ENCODE measurements at places on chromosomes 7 and 10.

GRCh38 chr10:87860816-87861403, 2.4 kb downstream of the KLLN start:
- DNase-seq = no peak

GRCh38 chr10:34444223-34445183, 370.6 kb downstream of the PARD3 start:
- DNase-seq = no peak

GRCh38 chr7:159007996-159008389, 136.7 kb downstream of the VIPR2 start:
- no peak for DNase-seq

DNA sequence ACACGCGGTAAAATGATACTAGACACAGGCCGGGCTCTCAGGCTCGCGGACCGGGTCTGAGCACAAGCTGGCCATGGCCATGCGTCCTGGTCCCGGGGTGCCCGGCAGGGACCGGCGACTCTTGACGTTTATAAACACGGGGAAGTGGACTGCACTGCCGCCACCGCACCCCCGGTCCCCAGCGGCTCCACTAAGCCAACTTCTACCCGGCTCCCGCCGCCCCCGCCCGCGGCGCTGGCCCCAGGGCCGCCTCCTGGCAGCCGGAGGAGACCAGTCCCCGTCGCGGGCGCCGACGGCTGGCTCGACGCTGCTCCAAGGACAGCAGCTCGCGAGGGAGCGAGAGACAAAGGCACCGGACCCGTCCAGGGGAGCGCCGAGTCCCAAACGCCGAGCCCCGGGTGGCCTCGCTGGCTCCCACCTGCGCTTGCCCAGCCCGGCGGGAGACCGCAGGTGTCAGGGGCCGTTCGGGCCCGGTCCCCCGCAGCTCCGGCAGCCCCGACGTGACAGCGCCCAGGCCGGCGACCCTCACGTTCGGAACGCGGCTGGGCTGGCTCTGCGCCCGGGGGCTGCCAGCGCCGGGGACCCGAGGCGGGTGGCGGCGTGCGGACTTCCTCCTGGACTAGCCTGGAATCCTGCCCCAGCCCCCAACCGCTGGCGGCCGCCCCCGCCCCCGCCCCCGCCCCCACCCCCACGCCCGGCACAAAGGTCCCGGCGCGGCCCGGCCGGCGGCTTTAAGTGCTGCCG, 517 bp downstream of the ITGB1 start:
- peak; percentile 30 for DNase-seq

DNA sequence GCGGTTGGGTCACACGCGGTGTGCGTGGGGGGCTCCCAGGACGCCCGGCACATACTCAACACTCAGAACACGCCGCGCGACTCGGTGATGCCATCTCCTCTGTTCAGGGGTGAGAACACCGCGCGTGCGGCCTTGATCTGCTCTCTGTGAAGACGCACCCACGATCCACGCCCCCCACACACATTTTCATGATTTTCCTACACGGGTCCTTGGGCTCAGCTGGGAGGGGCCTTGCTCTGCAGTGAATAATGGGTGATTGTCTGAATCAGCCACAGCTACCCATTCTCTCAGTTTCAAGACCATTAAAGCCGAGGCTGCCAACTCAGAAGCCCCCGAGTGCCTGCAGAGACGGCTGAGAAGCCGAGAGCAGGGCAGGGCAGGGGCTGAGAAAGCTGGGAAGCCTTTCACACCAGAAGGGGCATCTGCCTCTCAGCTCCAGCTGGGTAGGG, 54.3 kb upstream of the PDGFA start:
- no peak for DNase-seq

GRCh38 chr10:18777258-18777657, 118.0 kb downstream of the ARL5B start:
- DNase-seq = no peak

GRCh38 chr10:2401459-2401858, 664.1 kb upstream of the ADARB2 start:
- no peak for DNase-seq

GRCh38 chr7:42192851-42193461, 44.1 kb downstream of the GLI3 start:
- DNase-seq = peak; percentile 41

- no peak for DNase-seq
These were observed 96.1 kb downstream of the JMJD1C start for GRCh38 chr10:63369711-63370110.

DNA sequence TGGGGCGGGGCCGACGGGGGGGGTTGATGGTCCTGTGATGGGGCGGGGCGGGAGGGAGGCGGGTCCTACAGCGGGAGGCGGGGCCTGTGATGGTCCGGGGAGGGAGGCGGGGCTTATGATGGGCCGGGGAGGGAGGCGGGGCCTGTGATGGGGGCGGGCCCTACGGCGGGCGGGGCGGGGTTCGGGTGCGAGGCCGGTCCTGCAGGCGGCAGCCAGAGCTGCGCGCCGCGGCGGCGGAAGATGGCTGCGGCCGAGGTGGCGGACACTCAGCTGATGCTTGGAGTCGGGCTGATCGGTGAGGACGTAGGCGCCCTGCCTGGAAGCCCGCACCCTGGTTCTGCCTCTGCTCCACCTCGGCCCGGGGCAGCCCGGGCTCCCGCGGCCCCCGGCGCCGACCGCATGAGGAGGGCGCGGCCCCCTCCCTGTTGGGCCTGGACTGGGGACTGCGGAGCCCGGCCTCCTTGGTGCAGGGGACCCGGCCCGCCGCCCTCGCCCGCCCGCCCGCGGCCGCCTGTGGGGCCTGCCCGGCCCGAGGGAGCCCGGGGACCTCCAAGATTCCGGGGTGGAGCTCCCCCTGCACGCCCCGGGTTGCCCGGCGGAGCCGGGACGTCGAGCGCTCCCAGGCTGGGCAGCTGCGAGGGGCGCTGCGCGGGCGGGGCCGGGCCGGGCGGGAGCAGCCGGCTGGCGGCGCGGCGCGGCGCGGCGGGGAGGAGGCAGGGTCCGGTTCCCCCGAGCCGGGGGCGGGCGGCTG, at the start of gene DENND10:
Gene DENND10, plus strand, starts transcription at position 211 of the 751 bp plus-strand sequence. Its CDS starts 30 bp downstream, at position 241.
- DNase-seq = peak; percentile 99

DNA sequence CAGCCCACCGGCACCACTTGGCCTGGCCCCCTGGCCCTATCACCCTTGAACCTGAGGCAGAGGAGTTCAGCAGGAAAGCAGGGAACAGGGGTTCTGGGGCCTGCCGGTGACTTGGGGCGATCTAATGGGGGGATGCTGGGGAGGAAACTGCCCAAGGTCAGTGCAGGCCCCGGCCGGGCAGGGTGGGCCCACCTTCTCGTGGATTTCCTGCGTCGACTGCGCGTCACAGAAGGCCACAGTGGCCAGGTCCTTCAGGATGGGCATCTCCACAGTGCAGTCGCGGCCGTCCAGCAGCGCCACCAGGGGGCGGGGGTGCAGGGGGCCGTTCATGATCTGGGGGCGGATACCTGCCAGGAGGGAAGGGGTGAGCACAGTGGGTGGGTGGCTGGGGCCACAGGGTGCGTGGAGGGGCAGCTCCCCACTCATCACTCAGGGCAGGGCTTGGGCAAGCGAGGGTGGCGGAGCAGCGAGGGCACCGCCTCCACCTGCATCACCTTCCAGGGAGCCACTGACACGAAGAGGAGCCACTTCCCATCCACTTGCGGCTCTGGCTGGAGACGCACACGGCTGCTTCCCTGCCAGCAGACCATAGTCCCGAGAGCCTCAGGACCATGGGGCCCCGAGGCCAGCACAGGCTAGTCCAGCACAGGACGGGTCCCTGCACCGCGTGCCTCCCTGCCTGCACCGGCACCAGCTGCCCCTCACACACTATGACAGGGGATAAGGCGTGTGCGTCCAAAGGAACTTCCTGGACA, 61.4 kb downstream of the ZRANB1 start:
- DNase-seq = no peak

- DNase-seq = no peak
These were observed 3.2 kb downstream of the SFMBT2 start for GRCh38 chr10:7407368-7408290.

DNA sequence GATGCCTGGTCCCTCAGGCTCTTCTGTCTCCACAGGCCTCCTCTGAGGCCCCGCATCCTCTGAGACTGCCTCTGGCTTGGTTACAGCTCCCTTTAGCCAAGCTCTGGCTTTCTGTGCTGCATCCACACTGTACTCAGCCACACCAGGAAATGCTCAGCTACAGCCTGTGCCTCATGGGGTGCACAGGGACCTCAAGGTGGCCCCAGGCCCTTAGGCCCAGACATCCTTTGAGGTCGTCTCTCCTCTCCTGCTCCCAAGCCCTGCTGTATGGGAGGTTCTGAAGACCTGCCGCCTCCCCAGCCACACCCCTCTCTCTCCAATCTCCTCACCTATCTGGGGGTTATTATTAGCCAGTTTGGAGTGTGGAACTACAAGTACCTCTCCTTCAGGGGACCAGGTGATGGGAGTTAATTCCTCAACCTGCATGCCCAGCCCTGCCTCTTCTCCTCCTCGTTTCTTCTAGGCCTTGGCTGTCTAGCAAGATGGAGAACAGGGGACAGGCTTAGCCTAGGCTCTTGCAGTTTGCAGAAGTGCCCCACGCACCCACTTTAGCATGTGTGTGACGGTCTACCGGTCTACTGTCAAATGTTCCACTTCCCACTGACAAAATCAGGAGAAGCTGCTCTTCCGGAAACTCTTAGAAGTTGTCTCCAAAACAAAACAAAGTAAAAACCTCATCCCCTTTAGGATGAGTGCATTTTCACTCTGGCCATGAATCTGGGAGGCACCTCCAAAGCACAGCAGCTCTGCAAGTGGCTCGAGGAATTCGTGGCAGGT, 64.0 kb upstream of the WAC start:
- no peak for DNase-seq

GRCh38 chr7:66731986-66732385, 8.5 kb upstream of the RABGEF1 start:
- DNase-seq = no peak

GRCh38 chr7:131051304-131051703, 276.4 kb upstream of the MKLN1 start:
- no peak for DNase-seq

- DNase-seq = peak; percentile 26
These were observed 1.8 kb downstream of the RP9 start for GRCh38 chr7:33107136-33108066.

DNA sequence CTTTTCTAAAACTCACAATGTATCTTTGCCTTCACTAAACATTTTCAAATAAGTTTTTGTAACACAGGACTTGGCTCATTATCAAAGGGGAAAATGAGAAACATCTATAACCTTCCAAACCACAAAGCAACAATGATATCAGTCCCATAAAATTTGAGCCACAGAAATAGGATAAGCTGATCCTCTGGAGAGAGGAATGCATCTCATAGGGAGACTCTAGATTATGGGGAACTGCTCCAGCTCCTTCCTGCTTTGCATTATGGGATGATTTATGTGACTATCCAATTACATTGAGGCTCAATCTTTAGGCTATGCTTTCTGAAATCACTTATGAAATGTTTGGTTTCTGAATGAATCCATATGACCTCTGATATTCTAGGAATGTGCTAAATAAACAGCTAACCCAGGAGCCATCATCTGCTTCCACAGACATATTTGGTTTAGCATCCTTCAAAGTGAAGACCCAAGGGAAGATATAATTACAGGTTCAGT, 70.4 kb downstream of the CUBN start:
- DNase-seq = no peak

DNA sequence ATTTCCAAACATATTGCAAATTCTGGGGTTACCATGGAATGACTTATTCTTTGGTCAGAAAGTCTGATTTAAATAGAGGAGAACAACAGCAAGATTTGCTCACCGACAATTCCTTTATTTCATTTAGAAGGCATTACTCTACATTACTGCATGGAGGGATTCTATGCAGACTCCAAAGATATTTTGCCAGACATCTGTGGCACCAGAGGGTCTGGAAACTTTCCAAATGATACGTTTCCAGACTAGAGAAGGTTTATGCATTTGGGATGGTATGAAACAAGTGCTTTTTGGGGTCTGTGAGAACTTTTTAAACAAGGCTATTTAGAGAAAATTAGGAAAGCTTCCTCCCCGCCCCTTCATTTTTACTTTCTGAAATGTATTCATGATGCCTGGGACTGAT, 125.3 kb downstream of the SAMD9 start:
- DNase-seq = no peak

DNA sequence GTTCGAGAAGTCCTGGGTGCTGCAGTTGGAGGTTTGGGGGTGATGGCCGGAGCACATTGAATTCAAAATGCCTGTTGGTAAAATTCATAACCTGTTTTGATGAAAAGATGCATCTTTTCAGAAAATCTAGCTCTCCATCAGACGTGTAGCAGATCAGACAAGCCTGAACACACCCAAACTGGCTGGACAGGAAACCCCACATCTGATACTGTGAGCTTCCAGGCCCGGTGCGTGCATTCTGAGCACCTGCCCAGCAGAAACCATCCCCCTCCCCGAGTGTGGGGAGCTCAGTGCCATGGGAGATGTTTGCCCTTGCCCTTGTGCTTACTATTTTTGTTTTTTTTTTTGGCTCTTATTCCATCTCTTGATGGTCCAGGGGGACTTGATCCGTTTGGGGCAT, 417.1 kb downstream of the TCERG1L start:
- no peak for DNase-seq

DNA sequence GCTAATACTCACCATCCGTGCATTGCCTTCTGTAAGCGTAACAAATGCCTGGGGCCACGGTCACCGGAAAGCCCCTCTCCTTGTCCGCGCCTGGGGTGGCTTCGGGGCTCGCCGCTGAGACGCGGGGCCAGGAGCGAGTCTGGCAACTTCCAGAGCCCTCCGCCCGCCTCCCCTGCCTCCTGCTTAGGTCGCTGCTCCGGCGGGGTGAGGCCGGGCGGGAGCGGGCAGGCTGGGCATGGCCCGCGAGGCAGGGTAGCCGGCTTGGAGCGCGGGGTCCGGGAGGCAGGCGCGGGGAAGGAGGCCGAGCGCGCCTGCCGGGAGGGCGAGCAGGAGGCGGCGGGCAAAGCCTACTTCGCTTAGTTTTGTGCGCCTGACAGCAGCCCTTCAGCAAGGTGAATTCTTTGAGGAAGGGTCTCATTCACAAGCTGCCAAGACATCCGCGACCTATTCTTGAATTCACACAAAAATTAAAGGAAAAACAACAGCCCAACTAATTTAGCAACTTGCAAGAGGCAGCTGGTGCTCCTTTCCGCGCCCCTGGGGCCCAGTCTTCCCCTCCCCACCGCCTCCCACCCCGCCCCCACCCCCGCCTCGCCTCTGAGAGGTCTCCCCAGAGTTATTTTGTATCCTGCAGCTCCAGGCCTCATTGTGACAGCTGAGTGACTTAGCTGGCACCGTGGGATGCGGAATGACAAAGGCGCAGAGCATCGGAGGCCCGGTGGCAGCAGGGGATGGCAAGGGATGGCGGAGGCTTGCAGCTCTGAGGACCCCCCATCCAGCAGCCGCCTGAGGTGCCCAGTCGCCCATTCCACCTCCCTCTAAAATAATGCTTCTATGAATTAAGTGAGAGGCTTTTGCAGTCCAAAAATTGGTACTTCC, 12.8 kb upstream of the KAT6B start:
- DNase-seq = no peak

- DNase-seq = no peak
These were observed 128.4 kb upstream of the RSU1 start for GRCh38 chr10:16945593-16945992.

GRCh38 chr7:151129960-151130591, 37.4 kb downstream of the GBX1 start:
- DNase-seq = no peak
